ENCODE measurements at places on chromosomes 7 and 10.

DNA sequence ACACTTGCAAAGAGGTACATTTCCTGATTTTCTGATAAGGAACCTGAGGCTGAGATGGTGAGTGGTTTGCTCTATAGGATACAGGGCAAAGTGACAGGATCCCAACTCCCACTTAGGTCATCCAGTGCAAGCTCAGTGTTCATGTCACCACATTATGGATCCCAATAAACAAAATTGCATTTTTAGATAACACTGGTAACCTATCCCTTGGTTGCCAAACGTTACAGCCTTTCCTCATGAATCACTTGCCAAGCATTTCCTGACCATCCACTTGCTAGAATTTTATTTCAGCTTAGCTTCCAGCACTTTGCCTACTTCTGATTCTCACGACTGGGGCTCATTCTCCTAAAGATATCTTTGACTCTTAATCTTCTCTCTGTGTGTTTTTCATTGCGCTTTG, 131.4 kb upstream of the ODAD2 start:
- peak; percentile 40 for DNase-seq

GRCh38 chr10:16987206-16987621, 142.4 kb downstream of the CUBN start:
- DNase-seq: peak; percentile 79

GRCh38 chr10:61271127-61271780, 181.9 kb downstream of the TMEM26 start:
- DNase-seq: peak; percentile 46

DNA sequence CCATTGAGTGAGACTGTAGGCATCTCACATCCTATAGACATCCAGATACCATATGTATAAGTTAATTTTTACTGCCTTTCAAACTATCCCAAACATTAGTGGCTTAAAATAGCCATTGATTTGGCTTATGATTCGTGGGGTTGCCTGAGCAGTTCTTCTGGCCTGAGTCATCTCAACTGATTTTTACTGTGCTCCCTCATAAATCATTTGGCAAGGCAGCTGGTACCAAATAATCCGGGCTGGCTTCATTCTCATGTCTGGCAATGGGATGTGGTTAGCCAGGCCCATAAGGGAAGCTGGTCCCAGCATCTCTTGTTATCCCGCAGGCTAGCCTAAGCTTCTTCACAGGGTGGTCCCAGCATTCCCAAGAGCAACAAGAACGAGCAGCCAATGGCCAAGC, 6.7 kb upstream of the LRGUK start:
- DNase-seq: peak; percentile 0

DNA sequence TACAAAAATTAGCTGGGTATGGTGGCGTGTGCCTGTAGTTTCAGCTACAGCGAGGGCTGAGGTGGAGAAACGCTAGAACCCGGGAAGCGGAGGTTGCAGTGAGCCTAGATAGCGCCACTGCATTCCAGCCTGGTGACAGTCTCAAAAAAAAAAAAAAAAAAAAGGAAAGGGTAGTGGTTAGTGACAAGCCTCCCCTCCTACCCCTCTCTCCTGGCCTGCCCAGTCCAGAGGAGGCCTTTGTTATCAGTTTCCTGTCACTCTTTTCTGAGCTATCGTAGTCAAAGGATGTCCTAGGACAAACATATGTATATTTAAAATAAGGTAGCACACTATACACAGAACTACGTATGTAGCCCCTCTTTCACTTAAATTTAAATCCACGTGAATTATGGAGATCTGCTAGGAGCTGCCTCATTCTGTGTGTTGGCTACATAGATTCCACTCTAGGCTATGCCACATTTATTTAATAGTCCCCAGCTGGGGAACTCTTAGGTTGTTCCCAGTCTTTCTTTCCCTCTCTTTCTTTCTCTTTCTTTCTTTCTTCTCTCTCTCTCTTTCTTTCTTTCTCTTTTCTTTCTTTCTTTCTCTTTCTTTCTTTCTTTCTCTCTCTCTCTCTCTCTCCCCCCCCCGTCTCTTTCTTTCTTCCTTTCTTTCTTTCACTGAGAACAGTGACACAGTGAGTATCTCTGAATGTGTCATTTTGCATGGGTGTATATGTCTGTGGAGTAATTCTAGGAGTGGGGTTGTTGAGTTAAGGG, 3.9 kb downstream of the TSPAN15 start:
- no peak for DNase-seq
